ENCODE measurements at places on chromosomes 6 and 20. TPM values are rescaled to one million over a fixed set of nuclear protein-coding genes. Genes with fewer than 3 reads are reported as not detected.
A peak's percentile ranks its signal among the peaks of the same experiment; 100 is the strongest.

DNA sequence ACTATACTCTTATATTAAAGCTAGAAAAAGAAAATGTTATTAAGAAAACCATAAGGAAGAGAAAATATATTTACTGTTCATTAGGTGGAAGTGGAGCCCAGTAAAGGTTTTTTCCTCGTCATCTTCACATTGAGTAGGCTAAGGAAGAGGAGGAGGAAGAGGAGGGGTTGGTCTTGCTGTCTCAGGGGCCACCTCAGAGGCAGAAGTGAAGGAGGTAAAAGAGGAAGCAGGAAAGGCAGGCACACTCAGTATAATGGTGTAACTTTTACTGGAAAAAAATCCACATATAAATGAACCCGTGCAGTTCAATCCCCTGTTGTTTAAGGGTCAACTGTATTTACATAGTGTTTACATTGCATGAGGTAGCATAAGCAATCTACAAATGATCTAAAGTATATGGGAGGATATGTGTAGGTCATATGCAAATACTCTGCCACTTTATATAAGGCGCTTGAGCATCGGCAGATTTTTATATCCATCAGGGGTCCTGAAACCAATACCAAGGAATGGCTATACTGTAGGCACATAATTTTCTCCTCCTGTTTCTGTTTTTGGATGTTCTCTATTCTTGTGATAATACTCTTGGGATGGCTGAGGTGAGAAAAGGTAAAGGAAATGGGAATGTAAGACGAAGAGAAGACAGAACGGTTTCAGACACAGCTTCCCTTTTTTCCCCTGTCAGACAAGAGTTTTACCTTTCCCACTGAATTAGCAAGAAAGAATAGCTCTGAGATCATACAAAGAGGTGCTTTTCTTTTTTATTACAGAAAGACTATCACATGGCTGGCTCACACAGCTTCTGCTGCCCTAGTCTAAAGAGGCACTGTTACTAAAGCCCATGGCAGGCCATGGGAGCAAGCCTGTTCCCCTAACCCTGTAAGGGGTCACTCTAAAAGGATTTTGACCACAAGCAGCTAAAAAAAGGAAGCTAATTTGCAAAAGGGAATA lies 59.9 kb downstream of the NUDT3 start:
- DNase-seq: no peak

Gene TPBG
- 5.5 TPM for total RNA-seq

DNA sequence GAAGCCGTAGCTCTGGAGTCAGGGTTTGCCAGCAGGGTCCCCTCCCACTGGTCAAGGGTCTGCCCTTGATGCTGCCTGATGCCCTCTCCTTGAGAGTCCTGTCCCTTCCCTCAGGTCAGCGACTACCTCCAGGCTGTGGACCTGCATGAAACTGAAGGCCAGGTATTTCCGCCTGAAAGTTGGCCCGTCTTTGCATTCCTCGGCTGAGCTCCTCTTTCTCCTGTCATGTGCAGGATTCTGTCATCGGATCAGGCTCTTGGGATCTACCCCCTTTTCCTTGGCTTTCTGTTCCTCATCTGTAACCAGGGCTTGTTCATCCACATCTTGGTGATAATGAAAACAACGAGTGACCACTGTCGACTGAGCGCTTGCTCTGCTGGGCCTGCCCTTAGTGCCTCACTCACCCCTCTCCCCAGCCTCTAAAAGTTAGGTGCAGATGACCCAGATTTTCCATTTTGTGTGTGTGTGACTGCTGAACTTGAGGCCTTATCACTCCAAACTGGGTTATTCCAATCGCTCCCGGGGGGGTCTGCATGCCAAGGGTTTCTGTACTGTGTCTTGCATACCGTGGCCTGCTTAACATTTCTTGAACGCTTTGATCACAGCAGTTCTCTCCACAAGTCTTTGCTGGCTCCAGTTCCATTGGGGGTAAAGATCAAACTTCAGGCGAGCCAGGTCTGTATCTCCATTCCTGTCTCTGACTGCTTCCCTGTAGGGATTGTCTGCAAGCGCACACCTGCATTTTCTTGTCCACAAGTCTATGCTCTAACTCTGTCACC lies 81.6 kb downstream of the DTD1 start:
- no peak for DNase-seq

Gene TRAPPC3L
- total RNA-seq: not detected

Gene TFB1M
- 18.5 TPM for total RNA-seq

Gene MRPL2
- total RNA-seq: 11.5 TPM

Gene PPIL6
- total RNA-seq: 13.0 TPM

- DNase-seq: peak; percentile 96
These were observed 12.4 kb upstream of the PEDS1 start for GRCh38 chr20:50165684-50166554.

All from ovary (tissue), 10 donors.